ENCODE measurements at places on chromosomes 3 and 15. TPM values are rescaled to one million over a fixed set of nuclear protein-coding genes. Genes with fewer than 3 reads are reported as not detected.

Gene LRRIQ4
- 0.63 TPM for total RNA-seq

Gene ZNF619
- 5.0 TPM for total RNA-seq

Gene FSIP1
- 13.8 TPM for total RNA-seq

Gene C3orf22
- total RNA-seq: not detected

Gene GPR62
- 0.31 TPM for total RNA-seq

Gene SLC22A13
- total RNA-seq: 1.3 TPM

Gene A4GNT
- not detected for total RNA-seq

Gene SNUPN
- total RNA-seq: 25.0 TPM

Gene GAP43
- 167 TPM for total RNA-seq

Gene SNTN
- total RNA-seq: not detected

Gene MYL3
- not detected for total RNA-seq

Gene MCTP2
- total RNA-seq: 0.94 TPM

Gene UROC1
- total RNA-seq: not detected

Gene SMCO1
- total RNA-seq: not detected

Gene OR5K2
- total RNA-seq: not detected

Gene COL6A5
- not detected for total RNA-seq

Gene P2RY1
- total RNA-seq: 8.8 TPM

Gene FOXL2
- 0.31 TPM for total RNA-seq

Gene ARNT2
- 69.2 TPM for total RNA-seq

Gene SERINC4
- total RNA-seq: not detected

Gene MYO5A
- total RNA-seq: 258 TPM

Gene RPN1
- total RNA-seq: 147 TPM

Gene MME
- total RNA-seq: 5.9 TPM

Gene UBAP1L
- total RNA-seq: 12.5 TPM

Gene GRIP2
- total RNA-seq: 22.5 TPM

Gene ARPIN
- 21.6 TPM for total RNA-seq

Gene SPCS1
- total RNA-seq: 31.6 TPM

Gene GOLGA8H
- total RNA-seq: 1.3 TPM

Gene GOLGA8K
- 2.5 TPM for total RNA-seq

Gene WDR5B
- total RNA-seq: 8.8 TPM

Gene CCDC191
- 9.1 TPM for total RNA-seq

Gene SLC6A11
- total RNA-seq: 33.5 TPM

Gene PPM1L
- total RNA-seq: 106 TPM

Measured in parietal lobe (tissue), 2 donors.